ENCODE measurements at places on chromosomes 1 and 21.

DNA sequence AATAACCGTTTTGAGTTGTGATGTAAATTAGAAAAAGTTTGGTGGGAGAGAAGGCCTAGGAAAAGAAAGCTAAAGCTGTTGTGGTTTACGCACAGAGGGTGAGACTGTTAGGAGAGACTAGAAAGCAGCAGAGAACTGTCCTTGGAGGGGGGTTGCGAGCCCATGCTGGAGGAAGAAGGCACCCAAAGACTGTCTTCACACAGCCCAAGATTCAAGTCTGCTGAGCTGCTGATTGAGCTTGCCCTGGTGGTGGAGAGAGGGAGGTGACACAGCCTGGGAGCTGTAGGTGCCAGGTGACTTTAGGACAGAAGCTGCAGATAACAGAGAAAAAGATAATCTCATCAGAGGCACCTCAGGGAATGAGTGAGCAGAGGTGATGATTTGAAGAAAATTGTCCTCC lies 18.3 kb upstream of the TLR5 start:
- no peak for DNase-seq

- no peak for DNase-seq
Measured at GRCh38 chr1:172770071-172770470, 111.2 kb downstream of the FASLG start.

GRCh38 chr1:145878724-145879123 lies 6.9 kb downstream of the ANKRD35 start:
- no peak for DNase-seq

DNA sequence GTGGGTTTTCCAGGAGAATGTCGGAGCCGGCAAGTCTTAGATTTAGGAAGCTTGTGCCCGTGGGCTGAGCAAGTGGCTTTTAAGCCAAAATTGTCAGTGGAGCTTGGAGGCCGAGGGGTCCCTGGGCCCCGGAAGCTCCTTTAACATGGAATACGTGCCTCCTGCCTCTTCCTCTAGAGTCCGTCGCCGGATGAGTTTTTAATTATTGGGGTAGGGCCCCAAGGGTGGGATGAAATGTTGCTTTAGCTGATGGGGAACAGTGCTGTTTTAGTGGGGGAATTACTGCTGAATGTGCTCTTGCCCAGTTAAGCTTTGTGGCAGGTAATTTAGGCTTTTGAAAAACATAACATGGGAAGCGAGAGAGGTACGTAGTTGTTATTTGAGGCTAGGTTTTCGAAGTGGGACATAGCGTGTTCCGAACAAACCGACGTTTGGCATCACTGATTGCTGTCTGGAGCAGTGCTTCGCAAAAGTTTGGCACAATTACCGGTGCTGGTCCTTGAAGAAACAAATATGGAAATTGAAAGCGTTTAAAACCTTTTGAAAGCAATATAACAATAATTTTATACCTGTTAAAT lies 786 bp downstream of the RPL5 start:
- no peak for DNase-seq

- DNase-seq: no peak
Measured at GRCh38 chr1:109517337-109517736, 7.8 kb upstream of the AMIGO1 start.
